NCI-H1092 (cell line): ENCODE measurements at places on chromosomes 7 and 10.

GRCh38 chr10:18144928-18145327 is 4.7 kb downstream of the CACNB2 start:
- DNase-seq = peak; percentile 24

DNA sequence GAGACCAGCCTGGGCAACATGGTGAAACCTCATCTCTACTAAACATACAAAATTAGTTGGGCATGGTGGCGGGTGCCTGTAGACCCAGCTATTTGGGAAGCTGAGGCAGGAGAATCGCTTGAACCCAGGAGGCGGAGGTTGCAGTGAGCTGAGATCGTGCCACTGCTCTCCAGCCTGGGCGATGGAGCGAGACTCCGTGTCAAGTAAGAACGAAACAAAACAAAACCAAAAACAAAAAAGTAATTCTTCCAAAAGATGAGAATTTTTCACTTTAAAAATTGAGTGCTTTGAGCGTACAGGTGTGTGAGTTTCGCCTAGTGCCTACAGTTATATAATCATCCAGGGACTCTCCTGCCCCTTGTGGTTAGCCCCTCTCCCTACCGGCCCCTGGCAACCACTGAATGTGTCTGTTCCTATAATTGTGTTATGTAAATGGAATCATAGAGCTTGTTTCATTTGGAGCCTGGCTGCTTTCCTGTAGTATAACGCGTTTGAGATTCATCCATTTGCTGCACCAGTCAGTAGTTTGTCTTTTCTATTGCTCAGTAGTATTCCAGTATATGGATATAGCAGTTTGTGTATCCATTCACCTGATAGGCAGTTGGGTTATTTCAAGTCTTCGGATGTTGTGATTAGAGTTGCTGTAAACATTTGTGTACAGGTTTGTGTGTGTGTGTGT is 80.0 kb downstream of the RBM33 start:
- DNase-seq = no peak

- DNase-seq = no peak
These were observed 80.0 kb downstream of the ATXN7L1 start for GRCh38 chr7:105796365-105796764.

DNA sequence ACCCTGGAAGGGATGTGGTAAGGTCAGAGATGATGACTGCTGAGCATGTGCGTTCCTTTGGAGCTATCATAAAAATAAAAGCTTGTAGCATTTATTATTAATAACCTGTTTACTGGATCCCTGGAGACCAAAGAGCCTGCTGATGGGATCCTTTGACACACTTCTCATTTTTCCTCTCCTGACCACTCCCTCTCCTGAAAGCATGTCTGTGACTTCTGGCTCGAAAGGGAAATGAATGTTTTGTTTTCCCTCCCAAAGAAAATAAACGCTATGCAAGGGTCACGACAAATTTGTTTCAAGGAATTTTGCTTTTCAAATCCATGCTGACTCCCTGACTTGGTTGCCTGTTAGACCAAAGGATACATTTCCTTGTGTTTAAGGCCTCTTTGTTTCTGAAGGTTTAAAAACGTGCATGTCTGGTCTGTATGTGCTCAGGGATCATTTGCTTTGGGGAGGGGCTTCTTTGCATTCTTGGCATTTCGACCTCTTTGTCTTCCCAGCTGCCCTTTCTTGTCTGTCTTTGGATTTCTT is 185.1 kb upstream of the AGK start:
- no peak for DNase-seq

GRCh38 chr7:75711656-75712514 is 26.9 kb downstream of the HIP1 start:
- DNase-seq = no peak

- no peak for DNase-seq
These were observed 98.4 kb downstream of the VOPP1 start for GRCh38 chr7:55473932-55474331.

- DNase-seq = no peak
These were observed 991.5 kb downstream of the NRG3 start for GRCh38 chr10:82866424-82867020.

GRCh38 chr7:75639071-75639885 is 99.5 kb downstream of the HIP1 start:
- peak; percentile 44 for DNase-seq
